ENCODE measurements at places on chromosomes 4 and X.

DNA sequence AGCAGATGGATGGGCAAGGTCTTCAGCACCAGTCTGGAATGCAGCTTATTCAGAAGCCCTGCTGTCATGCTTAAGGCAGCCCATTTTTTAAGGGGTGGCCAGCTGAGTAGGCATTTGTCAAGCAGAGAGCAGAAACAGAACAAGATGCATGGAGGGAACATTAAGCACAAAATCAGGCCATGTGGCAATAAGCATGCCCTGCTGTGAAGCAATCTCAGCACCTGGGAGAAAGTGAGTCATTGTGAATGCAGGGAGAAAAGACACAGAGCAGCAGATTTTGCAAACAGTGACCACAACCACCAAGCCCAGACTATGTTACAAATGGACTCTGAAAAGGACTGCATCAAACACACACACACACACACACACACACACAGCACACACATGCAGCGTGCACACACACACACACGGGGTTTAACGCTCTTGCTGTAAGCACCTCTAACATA is 94.1 kb upstream of the GALNT7 start:
- no peaks in the 10 kb centered on the region for H3K36me3 ChIP-seq
- H3K4me1 ChIP-seq, result no peaks in the 10 kb centered on the region
- no peak overlapping the region for H3K4me3 ChIP-seq
- H3K27me3 ChIP-seq, result no peaks in the 10 kb centered on the region
- no peak overlapping the region for H3K27ac ChIP-seq

DNA sequence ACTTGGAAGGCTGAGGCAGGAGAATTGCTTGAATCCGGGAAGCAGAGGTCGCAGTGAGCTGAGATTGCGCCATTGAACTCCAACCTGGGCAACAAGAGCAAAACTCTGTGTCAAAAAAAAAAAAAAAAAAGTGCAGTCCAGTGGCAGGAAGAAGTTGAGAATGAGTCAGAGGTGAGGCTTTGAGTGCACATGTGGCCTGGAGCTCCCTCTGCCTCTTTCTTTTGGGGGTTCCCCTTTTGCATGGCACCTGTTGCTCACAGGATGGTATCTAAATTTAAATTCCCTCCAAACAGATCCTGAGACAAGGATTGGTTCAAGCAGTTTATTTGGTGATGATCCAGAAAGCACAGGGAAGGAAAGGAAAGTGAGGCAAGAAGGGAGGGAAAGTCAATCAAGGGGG is 151.4 kb upstream of the STX18 start:
- H3K27ac ChIP-seq, result no peak overlapping the region
- DNase-seq, result no peak
- no peak overlapping the region for H3K4me3 ChIP-seq

- H3K27me3 ChIP-seq, result no peaks in the 10 kb centered on the region
- H3K4me1 ChIP-seq, result no peaks in the 10 kb centered on the region
- no peak for DNase-seq
Measured at GRCh38 chr4:80831383-80832361, 198.8 kb upstream of the BMP3 start.

DNA sequence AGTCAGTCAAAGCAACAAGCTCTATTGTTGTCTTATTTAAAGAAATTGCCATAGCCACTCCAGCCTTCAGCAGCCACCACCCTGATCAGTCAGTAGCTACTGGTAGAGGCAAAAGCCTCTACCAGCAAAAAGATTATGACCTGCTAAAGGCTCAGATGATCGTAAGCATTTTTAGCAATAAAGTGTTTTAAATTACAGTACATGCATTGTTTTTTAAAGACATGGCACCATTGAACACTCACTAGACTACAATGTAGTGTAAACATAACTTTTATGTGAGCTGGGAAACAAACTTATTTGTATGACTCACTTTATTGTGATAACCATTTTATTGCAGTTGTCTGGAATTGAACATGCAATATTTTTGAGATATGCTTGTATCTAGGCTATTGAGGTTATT is 32.3 kb upstream of the DYNLT3 start:
- no peak overlapping the region for H3K27ac ChIP-seq
- no peak overlapping the region for H3K4me3 ChIP-seq
- no peaks in the 10 kb centered on the region for H3K36me3 ChIP-seq
- no peaks in the 10 kb centered on the region for H3K27me3 ChIP-seq
- H3K4me1 ChIP-seq, result peaks cover 3% of the 10 kb centered on the region
